Activated CD4-positive, CD25-positive, alpha-beta regulatory T cell (primary cell): ENCODE measurements at places on chromosomes 13 and 19.

GRCh38 chr13:46683676-46684260 is 113.2 kb downstream of the ESD start:
- DNase-seq = no peak

DNA sequence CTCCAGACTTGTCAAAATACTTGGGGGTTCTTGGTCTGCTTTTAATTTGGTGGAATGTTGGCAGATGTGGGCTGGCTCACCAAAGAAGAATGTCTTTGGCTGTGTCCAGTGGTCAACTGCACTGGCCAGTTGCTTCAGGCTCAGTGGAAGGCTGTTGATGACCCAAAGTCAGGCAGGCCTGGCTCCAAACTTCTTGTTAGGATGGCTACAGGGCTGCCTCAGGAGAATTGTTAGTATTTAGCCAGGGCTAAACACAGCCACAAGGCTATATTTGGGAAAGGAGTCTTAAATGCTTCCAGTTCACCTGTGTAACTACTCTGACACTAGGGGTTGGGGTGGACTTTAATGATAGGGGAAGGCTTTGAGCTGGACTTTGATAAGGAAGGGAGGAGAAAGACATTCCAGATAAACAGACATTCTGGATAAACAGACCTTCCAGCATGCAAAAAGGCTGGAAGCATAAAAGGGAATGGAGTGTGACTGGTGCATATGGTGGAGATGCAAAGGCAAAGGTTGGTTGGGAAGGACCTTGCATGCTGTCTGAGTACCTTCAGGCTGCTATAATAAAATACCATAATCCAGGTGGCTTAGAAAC is 116.8 kb downstream of the FOXO1 start:
- no peak for DNase-seq

GRCh38 chr19:50567052-50567841 is 988 bp downstream of the LRRC4B start:
- DNase-seq = no peak

GRCh38 chr19:14113762-14114414 is 3.7 kb downstream of the PRKACA start:
- DNase-seq = peak; percentile 10

GRCh38 chr13:30805603-30806011 is 70.3 kb downstream of the ALOX5AP start:
- DNase-seq = no peak

DNA sequence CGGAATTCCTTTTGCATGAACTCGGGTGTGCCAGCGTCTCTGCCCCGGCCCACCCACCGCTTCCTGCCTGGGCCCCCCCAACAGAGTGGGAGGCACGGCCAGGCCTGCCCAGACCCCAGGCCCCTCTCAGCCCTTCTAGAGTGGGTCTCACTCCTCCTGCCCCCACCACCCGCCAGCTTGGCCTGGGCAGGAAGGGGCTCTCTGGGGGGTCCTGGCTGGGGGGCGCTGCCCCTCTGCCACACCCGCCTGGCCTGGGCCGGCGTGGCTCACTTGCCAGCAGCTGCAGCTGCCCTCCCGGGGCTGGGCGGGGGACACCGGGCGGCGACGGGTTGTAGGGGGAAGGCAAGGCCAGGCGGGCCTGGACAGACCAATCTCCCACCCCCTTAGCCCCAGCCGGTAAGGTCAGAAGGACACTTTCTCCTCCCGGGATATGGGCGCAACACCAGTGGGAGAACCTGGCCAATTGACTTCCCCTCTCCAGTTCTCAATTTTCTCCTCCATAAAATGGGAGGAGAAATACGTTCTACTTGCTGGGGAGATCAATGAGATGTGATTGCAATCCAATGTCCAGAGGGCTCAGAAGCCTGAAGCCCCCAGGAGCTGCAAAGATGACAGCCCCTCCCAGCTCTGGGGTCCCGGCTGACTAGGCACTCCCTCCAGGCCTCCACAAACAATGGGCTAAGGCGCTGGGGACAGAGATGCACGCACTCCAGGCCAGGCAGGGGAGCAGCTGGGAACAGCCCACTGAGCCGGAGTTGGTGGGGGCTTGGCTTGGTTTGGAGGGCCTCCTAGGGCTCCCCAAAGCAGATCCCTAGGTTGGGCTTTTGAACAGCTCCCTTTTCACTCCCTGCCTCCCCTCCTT is 2.4 kb downstream of the CRLF1 start:
- DNase-seq = no peak

GRCh38 chr19:41309180-41310032 is 566 bp upstream of the CCDC97 start:
- no peak for DNase-seq

- no peak for DNase-seq
Measured at GRCh38 chr13:46304546-46304945, 82.5 kb downstream of the RUBCNL start.
